Activated T-helper 2 cell treated with anti-CD3 and anti-CD28 coated beads, Interferon-gamma antibody, Interleukin-2, Interleukin-4, amounts not matched to agents 10 μg/mL and 5 μg/mL and 100 μg/mL, durations not matched to agents 14 hours and 24 hours and 36 hours (primary cell): ENCODE measurements at places on chromosomes 5 and 9. TPM values are rescaled to one million over a fixed set of nuclear protein-coding genes. Genes with fewer than 3 reads are reported as not detected.

Gene ZDHHC11B
- total RNA-seq: 0.07 and 0.18 TPM in 2 replicates

Gene FAM53C
- 24.4 and 26.1 TPM in 2 replicates for total RNA-seq

DNA sequence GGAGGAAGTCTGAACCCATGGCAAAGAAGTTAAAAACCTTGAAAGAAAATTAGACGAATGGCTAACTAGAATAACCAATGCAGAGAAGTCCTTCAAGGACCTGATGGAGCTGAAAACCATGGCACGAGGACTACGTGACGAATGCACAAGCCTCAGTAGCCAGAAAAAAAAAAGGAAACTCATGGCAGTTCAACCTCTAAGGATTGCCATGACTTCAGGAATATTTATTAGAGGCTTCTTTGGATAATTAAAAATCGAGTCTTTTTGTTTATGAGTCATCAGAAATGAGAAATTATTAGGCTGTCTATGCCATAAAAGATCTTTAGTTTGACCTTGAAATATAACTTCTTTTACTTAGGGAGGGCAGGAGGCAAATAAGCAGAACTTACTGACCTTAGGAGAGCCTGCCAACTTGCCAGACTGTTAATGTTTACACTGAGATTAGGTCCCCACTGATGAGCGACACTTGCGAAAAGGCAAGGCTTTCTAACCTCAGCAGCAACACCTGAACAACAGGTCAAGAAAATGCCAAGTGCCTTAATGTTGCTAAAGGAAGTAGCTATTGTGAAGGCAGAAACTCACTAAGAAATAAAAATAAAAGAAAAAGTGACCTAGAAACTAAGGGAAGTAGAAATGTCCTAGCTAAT is 55.2 kb upstream of the TUSC1 start:
- no peak overlapping the region for H3K4me3 ChIP-seq
- no peaks in the 10 kb centered on the region for H3K27me3 ChIP-seq

GRCh38 chr9:79799691-79800335 is 228.0 kb downstream of the TLE4 start:
- H3K4me1 ChIP-seq: no peaks in the 10 kb centered on the region
- no peak for DNase-seq
- no peaks in the 10 kb centered on the region for H3K36me3 ChIP-seq
- H3K27ac ChIP-seq: no peak overlapping the region

DNA sequence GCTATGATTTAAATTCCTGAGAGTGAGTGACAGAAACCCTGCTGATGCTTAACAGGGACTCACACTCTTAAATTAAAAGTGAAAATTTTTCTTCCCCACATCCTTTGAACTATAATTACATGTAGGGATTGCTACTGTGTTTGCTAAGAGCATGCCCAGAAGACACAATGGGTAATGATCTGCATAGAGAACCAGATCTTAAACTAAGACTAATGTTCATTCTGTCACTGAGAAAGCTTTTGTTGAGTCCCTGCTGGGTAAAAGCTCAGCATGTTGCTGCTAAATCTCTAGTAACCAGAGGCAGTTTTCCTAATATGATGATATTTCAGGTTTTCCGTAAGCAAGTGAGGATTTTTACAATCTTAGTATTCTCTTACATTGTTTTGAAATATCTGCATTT is 424.8 kb upstream of the SMC2 start:
- H3K27ac ChIP-seq: no peak overlapping the region
- no peak overlapping the region for H3K4me3 ChIP-seq
- H3K4me1 ChIP-seq: no peaks in the 10 kb centered on the region
- DNase-seq: no peak

DNA sequence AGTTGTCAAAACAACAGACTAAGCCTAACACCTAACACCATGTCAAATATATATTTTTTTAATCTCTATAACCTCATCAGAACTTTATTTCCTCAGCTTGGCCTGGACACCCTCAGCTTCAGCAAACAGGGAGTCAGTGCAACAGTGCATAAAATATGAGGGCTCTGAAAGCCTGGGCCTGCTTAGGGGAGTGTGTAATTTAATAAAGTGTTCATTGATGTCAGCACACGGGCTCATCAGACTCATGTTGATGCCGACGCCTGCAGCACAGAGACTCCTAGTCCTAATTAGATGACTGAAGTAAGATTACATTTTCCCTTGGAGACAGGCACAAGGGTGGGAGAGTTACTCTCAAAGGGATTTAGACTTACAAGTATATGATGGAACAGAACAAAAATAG is 37.8 kb downstream of the CDH10 start:
- DNase-seq: no peak
- H3K36me3 ChIP-seq: no peaks in the 10 kb centered on the region
- H3K4me3 ChIP-seq: no peak overlapping the region
- H3K27me3 ChIP-seq: no peaks in the 10 kb centered on the region

DNA sequence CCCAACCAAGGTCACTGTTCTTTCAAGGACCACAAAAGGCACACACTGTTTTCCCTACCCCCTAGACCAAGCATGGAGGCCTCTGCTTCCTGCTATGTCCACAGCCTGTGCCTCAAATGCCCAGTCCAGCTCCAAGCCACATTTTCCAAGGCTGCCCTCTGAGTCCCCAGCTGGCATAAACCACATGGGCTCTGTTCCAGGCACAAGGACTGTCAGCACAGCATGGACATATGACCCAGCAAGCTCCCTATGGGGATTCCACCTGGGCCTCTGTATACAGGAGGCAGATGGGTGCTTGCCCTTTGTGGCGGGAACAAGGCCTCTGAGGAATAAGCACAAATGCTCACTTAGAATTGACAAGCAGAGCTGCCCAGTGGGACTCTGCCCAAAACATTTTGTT is 115.2 kb downstream of the SPOCK1 start:
- H3K27ac ChIP-seq: no peak overlapping the region
- no peaks in the 10 kb centered on the region for H3K4me1 ChIP-seq
- H3K36me3 ChIP-seq: no peaks in the 10 kb centered on the region
- no peak overlapping the region for H3K4me3 ChIP-seq

GRCh38 chr5:19960451-19960850 is 27.5 kb downstream of the CDH18 start:
- no peak overlapping the region for H3K27ac ChIP-seq
- H3K4me3 ChIP-seq: no peak overlapping the region
- no peak for DNase-seq

Gene GRXCR2
- not detected in 2 replicates for total RNA-seq

Gene IRGM
- total RNA-seq: 1.7 and 1.8 TPM in 2 replicates

- peaks cover 53% of the 10 kb centered on the region for H3K36me3 ChIP-seq
- no peak for DNase-seq
- H3K4me1 ChIP-seq: peaks cover 54% of the 10 kb centered on the region
- no peaks in the 10 kb centered on the region for H3K27me3 ChIP-seq
- H3K4me3 ChIP-seq: no peak overlapping the region
Observed at GRCh38 chr9:97907046-97907445, 15.3 kb downstream of the TRMO start.

Gene GNA14
- 0.09 TPM in 2 replicates for total RNA-seq

DNA sequence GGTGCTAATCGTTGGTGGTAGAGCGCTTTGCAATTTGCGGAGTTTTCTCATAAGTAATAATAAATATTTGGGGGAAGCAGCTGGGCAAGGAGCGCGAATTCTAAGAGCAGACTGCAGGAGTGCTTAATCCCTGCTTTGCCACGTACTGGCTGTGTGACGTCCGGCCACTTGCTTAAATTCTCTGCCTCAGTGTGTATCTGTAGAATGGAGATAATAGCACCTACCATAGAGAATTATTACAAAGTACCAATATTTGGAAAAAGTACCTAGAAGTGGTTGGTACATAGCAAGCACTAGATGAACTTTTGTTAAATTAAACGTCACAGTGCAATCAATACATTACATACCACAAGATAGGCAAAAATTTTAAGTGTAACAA is 598 bp upstream of the TMED7 start:
- H3K27me3 ChIP-seq: peaks cover 14% of the 10 kb centered on the region
- H3K4me1 ChIP-seq: peaks cover 17% of the 10 kb centered on the region
- peaks cover 9% of the 10 kb centered on the region for H3K36me3 ChIP-seq
- no peak for DNase-seq

Gene CARD9
- 16.2 and 17.6 TPM in 2 replicates for total RNA-seq

- H3K4me3 ChIP-seq: no peak overlapping the region
- no peak overlapping the region for H3K27ac ChIP-seq
- no peaks in the 10 kb centered on the region for H3K4me1 ChIP-seq
- H3K27me3 ChIP-seq: no peaks in the 10 kb centered on the region
Observed at GRCh38 chr9:105608721-105609598, 51.0 kb downstream of the FKTN start.

Gene GMCL2
- not detected in 2 replicates for total RNA-seq

Gene PCDHGB5
- 0.62 and 0.92 TPM in 2 replicates for total RNA-seq

Gene PRR16
- not detected in 2 replicates for total RNA-seq

GRCh38 chr9:99150451-99151171 is 45.7 kb downstream of the TGFBR1 start:
- H3K4me1 ChIP-seq: peaks cover 27% of the 10 kb centered on the region
- H3K27ac ChIP-seq: no peak overlapping the region
- no peak overlapping the region for H3K4me3 ChIP-seq
- H3K27me3 ChIP-seq: peaks cover 6% of the 10 kb centered on the region
- H3K36me3 ChIP-seq: peaks cover 55% of the 10 kb centered on the region

Gene RAB14
- total RNA-seq: 62.0 and 63.2 TPM in 2 replicates

- H3K4me1 ChIP-seq: no peaks in the 10 kb centered on the region
- no peak for DNase-seq
- H3K27me3 ChIP-seq: no peaks in the 10 kb centered on the region
- no peak overlapping the region for H3K4me3 ChIP-seq
- H3K36me3 ChIP-seq: peaks cover 10% of the 10 kb centered on the region
Observed at GRCh38 chr5:168766426-168766700, 187.2 kb upstream of the PANK3 start.

GRCh38 chr5:14475045-14475444 is 106.5 kb upstream of the OTULINL start:
- no peak for DNase-seq
- H3K36me3 ChIP-seq: peaks cover 7% of the 10 kb centered on the region
- peaks cover 3% of the 10 kb centered on the region for H3K27me3 ChIP-seq
- peaks cover 17% of the 10 kb centered on the region for H3K4me1 ChIP-seq
- H3K27ac ChIP-seq: no peak overlapping the region

- DNase-seq: peak; percentile 43
- H3K4me1 ChIP-seq: peaks cover 47% of the 10 kb centered on the region
- H3K27ac ChIP-seq: peak within 1 kb of the TSS; percentile 96
- H3K36me3 ChIP-seq: peaks cover 25% of the 10 kb centered on the region
Observed at GRCh38 chr9:127778280-127779135, at the start of gene SH2D3C. SH2D3C (minus strand) TSS chr9:127778666; CDS start chr9:127778627, 39 bp downstream.
